CD4-positive, alpha-beta T cell treated with Interleukin-10 for 1 hour (primary cell): ENCODE measurements at places on chromosomes 13 and 19.

DNA sequence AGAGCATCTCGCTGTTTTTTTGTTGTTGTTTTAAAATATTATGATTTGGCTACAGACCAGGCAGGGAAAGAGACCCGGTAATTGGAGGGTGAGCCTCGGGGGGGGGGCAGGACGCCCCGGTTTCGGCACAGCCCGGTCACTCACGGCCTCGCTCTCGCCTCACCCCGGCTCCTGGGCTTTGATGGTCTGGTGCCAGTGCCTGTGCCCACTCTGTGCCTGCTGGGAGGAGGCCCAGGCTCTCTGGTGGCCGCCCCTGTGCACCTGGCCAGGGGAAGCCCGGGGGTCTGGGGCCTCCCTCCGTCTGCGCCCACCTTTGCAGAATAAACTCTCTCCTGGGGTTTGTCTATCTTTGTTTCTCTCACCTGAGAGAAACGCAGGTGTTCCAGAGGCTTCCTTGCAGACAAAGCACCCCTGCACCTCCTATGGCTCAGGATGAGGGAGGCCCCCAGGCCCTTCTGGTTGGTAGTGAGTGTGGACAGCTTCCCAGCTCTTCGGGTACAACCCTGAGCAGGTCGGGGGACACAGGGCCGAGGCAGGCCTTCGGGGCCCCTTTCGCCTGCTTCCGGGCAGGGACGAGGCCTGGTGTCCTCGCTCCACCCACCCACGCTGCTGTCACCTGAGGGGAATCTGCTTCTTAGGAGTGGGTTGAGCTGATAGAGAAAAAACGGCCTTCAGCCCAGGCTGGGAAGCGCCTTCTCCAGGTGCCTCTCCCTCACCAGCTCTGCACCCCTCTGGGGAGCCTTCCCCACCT, 183.3 kb downstream of the KDM4B start:
- no peak for DNase-seq

GRCh38 chr13:99465454-99465853, 35.8 kb upstream of the TM9SF2 start:
- no peak for DNase-seq

- DNase-seq = peak; percentile 43
These were observed 21.9 kb downstream of the ZSWIM4 start for GRCh38 chr19:13817018-13817614.

DNA sequence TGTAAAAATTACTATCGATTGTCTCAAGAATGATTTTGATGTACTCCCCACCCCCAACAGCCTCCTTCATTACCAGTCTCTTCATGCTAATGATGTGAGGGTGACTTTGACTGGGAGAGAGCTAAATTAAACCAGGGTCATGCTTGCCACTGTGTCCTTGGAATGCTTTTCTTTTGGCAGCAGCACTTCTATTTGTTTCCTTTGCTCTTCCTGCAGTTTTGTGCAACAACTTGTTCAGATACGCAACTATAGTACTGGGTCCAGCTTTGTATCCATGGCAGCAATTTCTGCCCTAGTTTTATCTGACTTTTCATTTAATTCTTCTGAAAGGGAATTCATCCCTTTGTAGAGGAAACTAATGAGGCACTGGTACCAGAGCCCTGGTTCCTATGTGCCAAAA, 2792.1 kb downstream of the PCDH9 start:
- DNase-seq = no peak

GRCh38 chr13:74258961-74259360, 124.8 kb upstream of the KLF12 start:
- no peak for DNase-seq

DNA sequence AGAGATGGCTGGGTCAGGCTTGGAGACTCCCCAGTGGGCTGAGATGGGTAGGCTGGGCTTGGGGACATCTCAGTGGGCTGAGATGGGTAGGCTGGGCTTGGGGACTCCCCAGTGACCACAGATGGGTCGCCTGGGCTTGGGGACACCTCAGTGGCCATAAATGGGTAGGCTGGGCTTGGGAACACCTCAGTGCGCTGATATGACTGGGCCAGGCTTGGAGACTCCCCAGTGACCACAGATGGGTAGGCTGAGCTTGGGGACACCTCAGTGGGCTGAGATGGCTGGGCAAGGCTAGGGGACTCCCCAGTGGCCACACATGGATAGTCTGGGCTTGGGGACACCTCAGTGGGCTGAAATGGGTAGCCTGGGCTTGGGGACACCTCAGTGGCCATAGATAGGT, 12.8 kb downstream of the IQCN start:
- no peak for DNase-seq

DNA sequence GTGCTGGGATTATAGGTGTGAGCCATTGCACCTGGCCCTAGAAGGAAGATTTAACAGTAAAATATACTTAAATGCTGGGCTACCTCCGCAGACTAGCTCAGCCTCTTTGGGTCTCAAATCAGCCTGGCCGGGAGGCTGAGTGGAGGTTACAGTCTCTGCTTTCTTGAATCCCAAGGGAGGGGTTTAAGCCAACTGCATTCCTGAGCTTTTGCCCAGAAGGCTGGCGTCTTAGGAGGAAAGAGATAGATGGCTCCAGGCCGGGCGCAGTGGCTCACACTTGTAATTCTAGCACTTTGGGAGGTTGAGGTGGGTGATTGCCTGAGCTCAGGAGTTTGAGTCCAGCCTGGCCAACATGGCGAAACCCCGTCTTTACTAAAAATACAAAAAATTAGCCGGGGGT, 623 bp upstream of the C5AR1 start:
- no peak for DNase-seq

DNA sequence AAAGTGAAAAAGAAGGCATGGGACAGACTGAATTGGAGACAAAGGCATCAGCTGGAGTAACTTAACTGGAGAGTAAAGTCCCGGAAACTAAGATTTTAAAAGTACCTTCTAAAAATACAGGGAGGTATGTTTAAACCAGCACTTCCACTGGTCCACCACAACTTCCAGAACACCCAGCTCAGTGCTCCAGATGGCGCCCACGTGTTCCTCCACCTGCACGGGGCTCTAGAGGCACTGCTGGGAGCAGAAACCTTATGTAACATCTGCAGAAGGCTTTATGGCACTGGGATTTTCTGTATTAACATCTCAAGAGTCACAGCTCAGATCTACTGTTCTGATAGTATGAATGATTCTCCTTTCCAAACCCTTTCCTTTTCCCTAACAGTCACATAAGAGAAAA, 252.1 kb downstream of the DCLK1 start:
- no peak for DNase-seq

- DNase-seq = no peak
These were observed 82.9 kb downstream of the RAB20 start for GRCh38 chr13:110478405-110479214.

DNA sequence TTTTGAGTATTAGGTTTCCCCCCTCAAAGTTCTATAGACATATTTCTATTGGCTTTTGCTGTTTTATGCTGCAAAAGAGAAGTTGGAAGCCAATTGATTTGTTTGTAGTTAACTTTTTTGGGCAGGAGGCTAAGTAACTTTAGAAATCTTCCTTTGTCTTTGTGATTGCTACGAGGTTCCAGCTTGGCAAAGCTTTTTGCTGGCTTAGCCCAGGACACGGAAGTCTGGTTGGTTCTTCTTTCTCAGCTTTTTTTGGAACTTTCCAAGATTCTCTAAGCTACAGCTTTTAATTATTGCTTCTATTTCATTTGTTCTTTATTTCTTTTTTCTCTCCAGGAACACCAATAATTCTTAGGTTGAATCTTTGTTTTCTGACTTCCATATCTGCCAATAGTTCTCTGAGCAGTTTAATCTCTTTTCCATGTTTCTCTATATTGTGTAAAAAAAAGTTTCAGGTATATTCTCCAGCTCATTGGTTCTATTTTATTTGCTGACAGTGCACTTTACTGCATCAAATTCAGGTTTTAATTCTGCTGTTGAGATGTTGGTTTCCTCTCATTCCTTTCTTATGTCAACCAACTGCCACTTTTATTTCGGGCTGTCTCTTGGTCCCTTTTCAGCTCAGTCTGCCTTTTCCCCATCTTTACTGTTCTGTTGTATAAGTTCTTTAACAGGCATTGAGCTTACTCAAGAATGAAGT, 27.8 kb downstream of the MBNL2 start:
- no peak for DNase-seq

DNA sequence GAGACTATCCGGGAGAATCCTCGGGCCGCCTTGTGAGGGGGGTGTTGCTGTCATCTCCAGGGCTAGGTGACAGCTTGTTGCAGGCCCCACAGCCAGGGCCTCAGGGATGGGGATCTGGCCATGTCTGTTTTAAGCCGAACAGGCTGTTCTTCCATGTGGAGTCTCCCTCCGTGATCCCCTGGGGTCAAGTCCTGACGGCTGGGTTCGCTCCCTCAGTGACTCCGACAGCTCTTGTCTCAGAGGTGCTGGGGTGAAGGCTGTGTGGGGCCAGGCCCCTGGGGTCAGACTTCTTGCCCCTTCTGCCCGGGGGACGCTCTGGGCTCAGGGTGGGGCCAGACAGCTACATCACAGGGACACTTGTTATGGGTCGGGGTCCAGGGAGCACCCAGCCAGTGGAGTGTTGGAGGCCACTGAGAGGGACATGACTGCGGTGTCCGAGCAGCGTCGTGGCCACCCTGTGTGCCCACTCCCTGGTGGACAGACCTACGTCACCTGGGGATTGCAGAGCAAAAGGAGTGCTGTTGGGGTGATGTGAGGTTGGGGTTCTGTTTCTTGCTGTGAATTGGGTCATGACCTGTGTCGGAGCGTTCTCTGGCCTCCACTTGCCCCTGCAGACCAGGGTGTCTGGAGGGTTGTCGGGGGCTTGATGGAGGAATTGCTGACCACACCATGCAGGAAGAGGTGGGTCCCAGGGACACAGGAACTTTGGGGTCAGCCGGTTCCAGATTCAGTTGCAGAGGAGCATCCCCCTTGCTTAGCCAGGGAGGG, 21.5 kb downstream of the EPN1 start:
- no peak for DNase-seq

GRCh38 chr13:23996456-23996855, 99.2 kb upstream of the C1QTNF9B start:
- no peak for DNase-seq

- DNase-seq = no peak
These were observed 15.8 kb upstream of the DPF1 start for GRCh38 chr19:38239816-38240215.

DNA sequence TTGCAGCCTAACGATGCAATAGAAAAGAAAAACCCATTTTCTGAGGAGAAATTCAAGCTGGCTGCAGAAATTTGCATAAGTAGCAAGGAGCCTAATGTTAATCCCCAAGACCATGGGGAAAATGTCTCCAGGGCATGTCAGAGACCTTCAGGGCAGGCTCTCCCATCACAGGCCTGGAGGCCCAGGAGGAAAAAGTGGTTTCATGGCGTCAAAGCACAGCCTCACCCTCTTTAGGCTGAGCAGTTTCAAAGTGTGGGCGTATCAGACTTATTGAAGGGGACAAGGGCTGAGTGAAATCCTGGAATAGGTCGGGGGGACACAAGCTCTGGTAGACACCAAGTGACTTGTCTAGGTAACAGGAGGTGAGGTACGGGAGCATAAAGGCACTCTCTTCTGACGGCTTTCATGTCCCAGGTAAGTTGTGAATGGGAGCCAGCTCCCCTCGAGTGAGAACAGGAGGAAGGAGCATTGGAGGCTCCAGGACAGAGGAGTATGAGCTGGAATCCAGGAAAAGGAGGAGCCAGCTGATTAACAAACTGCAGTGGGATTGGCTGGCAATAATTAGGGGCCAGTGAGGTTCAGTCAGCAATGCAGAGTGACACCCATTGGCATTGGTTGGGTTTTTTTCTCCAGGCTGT, 35.8 kb downstream of the MRPL57 start:
- no peak for DNase-seq

DNA sequence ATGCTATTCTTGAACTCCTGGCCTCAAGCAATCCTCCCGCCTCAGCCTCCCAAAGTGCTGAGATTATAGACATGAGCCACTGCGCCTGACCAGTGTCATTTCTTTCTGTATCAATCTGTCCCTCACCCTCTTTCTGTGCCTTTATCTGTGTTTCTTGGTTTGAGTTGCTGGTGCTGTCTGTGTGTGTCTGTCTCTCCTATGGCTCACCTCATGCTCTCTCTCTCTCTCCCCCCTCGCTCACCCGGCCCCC, 9.9 kb downstream of the IRF2BP1 start:
- no peak for DNase-seq

DNA sequence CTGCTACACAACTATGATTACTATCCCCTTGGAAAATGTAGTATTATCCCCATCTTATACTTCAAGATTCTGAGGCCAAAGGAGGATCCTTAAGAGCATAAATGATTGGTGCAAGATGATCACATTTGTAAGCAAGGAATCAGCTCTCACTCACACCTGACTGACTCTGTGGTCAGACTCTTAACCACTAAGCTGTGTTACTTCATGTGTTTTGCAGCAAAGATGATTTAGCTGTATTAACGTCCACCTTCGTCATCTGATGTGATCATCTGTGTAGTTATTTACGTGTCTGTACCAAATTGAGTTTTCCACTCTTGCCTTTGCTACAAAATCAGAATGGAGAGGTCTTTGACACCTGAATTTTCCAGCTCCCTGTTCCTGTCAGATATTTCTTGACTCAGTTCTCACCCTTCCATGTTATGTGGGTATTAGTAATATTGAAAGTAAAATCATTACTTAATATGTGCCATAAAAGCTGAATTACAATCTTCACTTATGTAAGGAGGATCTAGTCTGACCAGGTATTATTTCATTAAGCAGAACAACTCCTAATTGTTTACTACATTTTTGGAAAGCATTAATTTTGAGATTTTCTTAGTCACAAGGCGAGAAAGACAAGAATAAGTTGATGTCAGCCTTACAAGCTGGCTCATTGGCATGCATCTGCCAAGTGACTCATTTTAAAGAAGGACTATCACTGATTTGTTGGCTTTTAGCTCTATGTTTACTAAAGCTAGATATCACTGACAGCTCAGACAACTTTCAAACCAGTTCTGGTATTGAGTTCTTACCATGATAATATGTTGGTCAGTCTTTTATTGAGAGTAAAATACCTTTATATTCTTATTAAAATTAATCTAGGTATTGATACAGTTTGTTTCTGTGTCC, 1279.8 kb upstream of the PCDH9 start:
- no peak for DNase-seq

DNA sequence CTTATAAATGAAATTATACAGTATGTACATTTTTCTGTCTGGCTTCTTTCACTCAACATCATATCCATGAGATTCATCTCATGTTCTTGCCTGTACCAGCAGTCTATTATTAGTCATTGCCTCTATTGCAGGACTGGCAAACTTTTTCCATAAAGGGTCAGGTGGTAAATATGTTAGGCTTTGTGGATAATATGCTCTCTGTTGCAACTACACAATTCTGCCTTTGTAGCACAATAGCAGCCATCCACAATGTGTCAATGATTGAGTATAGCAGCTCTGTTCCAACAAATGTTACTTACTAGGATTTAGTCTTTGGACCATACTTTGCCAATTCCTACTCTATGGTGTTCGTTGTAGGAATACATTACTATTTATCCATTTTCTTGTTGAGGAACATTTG, 304.4 kb downstream of the DCT start:
- DNase-seq = no peak

DNA sequence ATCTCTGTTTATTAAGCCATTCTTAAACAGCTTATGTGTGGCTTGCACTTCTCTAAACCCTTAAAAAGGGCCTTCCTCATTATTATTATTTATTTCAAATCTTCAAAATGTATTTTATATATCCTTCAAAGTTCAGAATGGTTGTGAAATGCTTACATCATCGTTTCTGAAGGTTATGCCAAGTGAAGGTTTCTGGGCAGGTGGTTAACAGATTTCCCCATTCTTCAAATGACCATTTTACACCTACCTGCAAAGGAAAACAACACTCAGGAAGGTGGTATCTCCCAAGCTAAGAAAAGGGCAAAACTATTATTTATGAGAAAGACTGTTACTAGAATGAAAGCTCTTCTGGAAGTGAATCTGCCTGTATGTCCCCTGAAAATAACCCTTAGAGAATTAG, 191.6 kb downstream of the SHISA2 start:
- DNase-seq = no peak
